ENCODE measurements at places on chromosomes 12 and 14. TPM values are rescaled to one million over a fixed set of nuclear protein-coding genes. Genes with fewer than 3 reads are reported as not detected.

The FOXM1 gene
- polyA plus RNA-seq, result 44.3 TPM

The HOXC12 gene
- not detected for polyA plus RNA-seq

The KCNMB4 gene
- 33.1 TPM for polyA plus RNA-seq

The TAS2R31 gene
- polyA plus RNA-seq, result 0.29 TPM

The DCN gene
- polyA plus RNA-seq, result 5.0 TPM

The SERPINA4 gene
- polyA plus RNA-seq, result not detected

DNA sequence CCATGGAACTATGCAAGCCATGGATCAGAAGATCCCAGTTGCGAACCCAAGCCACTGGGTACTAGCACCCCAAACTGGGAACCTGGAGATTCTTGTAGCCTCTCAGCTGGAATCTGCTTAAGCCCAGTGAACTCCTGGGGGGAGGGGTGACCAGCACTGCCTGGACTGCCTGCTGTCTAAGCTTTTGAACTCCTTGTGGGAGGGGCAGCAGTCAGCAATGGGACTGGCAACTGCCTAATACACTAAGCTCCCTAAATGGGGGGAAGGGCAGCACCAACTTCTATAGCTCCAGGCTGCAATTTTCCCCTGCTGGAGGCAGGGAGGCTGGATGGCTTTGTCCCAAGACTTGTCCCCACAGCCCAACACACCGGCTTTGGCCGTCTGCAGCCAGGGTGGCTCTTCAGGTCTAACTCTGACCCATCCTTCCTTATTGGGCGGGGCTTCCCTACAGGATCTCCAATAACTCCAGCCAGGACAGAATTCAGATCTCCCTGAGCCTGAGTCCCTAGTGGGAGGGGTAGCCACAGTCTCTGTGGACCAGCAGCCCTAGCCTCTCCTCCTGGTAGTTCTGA is 485.1 kb downstream of the SOX5 start:
- no peak for DNase-seq

- DNase-seq, result no peak
Measured at GRCh38 chr14:58832095-58832521, 194.3 kb downstream of the DACT1 start.

DNA sequence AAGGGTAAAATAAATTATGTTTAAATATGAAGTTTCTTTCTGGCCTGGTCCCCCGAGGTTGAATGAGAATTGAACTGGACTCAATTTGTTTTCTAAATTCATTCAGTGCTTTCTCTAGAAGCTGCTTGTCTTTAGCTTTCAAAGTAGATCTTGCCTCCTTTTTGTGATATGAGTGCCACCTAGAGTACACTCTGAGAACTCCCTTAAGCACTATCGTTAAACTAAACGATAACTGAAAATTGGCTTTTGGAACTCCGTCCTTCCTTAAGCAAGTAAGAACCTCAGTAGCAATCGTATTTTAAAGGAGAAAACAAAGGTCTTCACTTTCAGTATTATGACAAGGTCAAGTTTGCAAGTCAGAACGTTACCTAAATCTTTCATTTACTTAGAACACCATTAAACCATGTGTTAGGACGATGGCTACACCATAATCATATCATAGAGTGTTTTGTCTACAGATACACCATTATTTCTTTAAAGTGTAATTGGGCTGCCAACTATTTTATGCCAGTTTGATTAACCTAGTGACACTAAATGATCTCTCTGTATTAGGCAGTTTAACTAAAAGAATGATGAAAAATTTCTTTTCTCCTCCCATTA is 364.8 kb downstream of the SNAPC1 start:
- DNase-seq, result peak; percentile 63

GRCh38 chr12:120094485-120094884 is 22.1 kb downstream of the RAB35 start:
- no peak for DNase-seq

DNA sequence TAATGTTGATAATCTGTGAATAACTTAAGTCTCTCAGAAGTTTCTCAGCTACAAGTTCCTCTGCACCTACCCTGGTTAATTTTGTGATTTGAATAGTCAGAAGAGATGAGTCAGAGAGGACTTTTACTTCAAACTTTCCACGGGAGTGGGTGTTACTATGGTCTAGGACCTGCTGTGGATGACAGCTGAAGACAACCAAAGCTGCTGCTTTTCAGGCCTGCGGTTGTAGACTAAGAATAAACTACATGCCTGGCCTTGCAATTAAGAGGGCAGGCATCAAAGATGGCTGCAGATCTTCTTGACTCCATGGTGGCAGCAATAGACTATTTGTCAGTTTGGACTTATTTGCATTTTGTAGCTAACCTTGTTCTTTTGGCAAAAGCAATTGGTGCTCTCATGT is 227.1 kb upstream of the KRR1 start:
- peak; percentile 13 for DNase-seq

GRCh38 chr12:98059659-98060343 is 455.6 kb upstream of the TMPO start:
- no peak for DNase-seq

DNA sequence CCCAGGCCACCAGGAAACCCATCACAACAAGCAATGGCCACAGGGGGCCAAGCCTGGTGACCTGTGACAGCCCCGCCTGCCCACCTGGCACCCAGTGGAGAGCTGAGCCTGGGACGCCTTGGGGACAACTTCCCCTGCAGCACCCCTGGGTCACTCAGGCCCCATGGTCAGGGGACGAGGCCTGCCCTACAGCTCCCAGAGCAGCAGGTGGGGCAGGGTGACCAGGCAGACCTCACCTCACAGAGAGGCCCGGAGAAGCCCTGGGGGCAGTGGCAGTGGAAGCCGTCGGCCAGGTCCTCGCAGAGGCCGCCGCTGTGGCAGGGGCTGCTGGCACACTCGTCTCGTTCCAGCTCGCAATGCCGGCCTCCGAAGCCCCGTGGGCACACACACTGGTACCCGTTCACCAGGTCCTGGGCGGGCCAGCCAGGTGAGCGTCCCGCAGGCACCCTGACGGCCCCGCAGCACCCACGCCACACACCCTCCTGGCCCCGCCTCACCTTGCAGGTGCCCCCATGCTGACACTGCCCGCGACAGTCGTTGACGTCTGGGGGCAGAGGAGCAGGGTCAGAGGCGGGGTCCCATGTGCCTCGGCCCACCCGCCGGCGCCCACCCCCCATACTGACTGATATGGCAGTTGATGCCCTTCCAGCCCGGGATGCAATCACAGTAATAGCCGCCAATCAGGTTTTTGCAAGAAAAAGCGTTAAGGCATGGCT is 18.1 kb downstream of the JAG2 start:
- DNase-seq, result no peak

DNA sequence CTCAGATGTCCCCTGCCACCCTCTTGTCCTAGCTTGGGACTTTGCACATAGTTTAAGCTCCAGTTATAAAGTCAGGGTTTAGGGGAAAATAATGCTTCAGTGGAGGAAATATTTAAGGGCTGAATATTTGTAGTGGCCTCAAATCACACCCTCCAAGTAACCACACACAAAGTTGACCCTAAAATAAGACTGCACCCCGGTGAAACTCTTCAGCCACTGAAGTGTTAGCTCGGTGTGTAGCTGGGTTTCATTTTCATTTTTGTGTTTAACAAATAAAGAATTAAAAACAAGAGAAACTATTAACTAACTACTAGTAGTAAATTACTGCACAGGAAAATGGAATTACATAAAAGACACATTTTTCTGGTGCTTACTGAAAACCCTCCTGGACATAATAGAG is 14.8 kb upstream of the BCL11B start:
- no peak for DNase-seq

- DNase-seq, result no peak
Measured at GRCh38 chr12:75812271-75813018, 219.1 kb downstream of the PHLDA1 start.

- DNase-seq, result no peak
Measured at GRCh38 chr12:50611021-50611744, 106.4 kb downstream of the DIP2B start.

DNA sequence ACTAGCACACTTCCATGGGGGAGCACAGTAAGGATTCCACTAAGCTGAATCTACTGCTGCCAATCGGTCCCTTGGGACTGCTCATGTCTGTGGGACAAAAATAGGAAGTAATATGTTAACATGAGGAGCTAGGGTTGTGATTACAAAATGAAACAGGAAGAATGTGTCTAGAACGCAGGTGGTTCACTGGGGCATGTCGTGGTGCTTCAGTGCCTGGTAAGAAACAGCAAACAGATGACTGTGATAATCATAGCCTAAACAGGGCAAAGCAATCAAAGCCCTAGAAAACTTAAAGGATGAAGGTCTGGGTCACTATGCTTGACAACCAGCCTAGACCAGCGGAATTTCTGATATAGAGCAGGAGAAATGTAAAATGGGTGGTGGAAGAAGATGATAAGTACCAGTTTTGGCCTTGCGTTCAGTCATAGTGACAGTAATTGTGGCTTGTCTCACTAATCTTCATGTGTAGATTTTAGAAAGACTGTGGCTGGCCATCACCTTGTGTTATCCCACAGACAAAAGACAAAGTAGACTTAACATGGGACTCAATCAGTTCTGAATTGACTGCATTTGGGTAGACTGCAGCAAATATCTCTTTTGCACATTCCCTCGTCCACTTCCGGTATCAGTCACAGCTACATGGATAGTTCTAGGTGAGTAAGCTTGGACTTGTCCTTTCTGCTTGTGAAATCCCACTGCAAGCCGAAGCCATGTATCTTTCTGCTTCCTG is 51.4 kb downstream of the WASHC3 start:
- DNase-seq, result no peak

DNA sequence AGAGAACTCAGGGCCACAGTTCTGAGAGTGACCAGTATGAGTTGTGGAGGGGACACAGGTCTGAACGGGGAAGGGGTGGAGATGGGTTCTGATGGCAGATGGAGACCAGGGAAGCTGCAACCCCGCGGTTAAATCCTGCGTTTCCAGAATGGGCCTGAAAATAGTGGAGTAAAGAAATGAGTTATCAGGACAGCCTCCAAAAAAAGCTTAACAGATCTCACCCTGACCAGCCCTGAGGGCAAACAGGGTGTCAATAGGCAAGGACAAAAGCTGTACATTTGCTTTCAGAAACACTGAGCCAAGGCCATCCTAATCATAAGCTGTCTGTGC is 555 bp upstream of the RTN1 start:
- DNase-seq, result no peak

DNA sequence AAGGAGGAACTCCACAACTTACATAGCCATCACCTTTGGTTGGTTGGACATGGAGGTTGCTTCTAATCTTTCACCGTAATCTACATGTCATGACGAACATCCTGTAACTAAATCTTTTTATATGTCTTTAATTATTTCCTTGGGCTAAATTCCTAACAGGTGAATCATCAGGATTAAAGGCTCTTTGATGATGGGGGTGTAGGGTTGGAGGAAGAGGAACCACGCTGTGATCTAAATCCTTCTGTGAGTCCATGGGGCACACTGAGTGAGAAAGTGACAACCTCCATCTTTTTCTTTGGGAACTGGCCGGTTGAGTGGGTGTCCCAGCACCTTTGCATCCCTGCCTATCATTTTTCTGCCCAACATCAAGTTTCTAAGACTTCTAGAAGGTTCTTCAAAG is 31.1 kb upstream of the MAP1LC3B2 start:
- no peak for DNase-seq

DNA sequence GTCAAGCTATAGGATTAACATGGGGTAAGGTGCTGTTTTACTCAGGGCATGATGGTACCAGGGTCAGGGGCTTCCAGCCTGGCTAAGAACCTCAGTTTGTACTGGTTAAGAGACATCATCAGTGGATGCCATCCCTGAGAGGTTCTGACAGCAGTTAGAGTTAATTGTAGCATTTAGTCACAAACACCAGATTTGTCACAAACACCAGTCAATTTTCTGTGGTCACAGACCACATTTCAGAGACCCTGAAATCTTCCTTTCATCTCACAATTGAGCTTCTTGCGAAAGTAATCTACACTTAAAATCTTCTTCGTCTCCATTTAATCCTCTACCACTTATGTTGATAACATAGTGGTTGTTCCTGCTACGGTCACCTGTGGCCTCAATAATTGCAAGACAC is 143.0 kb upstream of the EGLN3 start:
- no peak for DNase-seq

DNA sequence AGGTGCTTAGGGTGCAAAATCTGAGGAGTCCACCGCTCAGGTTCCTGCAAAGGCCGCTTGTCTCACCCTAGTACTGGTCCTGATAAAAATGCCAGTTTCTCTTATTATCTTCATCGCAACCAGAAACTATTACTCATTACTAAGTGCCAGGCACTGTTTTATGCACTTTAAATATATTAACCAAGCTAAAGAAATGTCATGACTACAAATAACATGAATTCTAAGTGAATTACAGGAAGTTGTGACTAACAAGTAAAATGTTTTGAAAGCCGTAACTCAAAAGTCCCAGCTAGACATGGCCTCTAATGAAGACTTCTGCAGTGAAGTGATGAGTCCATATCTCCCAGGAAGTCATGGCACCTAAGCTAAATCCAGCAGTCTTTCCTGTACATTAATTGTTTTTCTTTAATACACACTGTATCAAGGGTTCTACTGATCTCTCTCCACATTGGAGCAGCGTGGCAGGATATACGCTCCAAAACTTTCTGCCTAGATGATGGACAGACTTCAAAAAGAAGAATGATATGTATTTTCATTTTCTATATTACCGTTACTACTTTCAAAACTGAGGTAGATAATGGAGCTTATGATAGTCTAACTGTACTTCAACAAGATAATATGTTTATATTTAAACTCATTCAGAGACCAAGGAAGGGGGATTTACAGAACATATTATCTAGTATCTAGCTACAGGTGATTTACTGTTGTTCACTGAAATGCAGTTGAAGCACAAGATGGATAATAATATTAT is 117.3 kb upstream of the ARID2 start:
- DNase-seq, result peak; percentile 23

DNA sequence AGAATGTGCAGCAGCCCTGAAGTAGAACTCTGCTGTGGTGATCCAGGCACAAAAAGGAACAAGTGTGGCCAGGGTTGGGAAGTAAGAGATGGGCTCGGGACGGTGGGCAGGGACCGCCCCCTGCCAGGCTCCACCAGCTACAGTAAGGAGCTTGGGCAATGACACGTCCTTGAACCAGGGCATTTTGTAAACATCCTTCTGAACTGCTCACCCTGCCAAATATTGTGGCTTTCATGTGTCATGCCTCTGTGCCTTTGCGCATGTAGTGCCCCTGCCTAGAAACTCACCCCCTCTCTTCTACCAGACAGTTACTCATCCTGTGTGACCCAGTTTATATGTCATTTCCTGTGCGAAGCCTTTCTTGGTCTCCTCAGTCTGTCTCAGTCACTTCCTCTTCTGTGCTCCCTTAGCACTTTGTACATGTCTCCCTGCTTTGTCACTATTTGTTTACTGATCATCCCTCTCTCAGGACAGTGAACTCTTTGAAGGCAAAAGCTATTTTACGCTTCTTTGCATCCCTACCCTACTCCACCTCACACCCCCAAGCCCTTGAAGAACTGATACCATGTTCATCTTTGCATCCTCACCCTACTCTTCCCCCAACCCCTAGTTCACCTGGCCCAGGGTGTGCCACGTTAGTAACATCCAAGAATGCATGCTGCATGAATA is 108.9 kb upstream of the PLEKHG7 start:
- peak; percentile 74 for DNase-seq

GRCh38 chr12:78181544-78182162 is 351.0 kb downstream of the NAV3 start:
- DNase-seq, result peak; percentile 64

All from cardiac muscle cell (in vitro differentiated cells and primary cell).